HS-27A (cell line): ENCODE measurements at places on chromosomes 11 and 22.

GRCh38 chr11:126925321-126926093, 75.1 kb downstream of the KIRREL3 start:
- no peak for DNase-seq

DNA sequence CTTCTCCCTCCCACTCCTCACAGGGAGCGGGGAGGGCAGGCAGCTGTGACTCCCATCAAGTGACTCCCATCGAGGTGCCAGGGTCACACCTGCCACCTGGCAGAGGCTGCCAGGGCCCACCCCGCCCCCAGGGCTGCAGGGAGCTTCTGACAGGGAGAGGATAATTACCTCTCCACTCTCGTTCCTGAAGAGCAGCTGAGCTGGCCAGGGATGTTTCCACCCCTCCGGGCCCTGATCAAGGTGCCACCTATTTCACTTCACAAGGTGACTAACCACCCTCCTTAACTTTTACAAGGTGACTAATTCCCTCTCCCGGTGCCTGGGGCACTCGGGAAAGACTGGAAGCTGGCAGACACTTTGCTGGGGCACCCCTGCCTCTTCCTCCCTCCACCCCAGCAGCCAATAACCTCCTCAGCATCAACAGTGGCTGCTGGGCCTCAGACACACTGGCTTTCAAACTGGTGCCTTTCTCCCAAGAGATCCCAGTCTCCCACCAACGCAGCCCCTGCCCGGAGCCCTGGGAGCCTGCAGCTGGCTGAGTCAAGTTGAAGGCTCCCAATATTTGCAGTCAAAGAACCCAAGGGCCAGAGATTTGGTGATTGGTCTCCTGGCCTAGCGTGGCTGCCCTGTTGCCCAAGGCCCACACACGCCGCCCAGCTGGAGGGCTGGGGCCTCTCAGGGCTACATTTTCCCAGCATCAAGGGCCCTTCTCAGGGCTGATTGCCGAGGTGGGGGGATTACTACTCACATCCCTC, 22.0 kb upstream of the MYRF start:
- DNase-seq = no peak

DNA sequence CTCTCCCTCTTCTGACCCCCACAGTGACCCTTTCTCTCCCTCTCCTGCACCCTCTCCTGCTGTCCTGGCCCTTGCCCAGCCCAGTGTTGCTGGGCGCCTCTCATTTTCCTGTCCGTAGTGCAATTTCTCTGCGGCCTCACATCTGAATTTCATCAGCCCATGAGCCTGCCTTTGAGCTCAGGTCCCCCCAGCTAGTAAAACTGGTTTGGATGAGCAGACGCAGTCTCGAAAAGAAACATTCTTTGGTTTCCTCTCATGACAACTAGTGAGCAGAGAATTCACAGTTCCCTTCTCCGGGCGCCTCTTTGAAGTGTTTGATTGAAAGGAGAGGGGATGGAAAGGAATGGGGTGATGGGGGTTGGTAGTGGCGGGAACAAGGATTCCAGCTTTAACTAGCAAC, 126.0 kb upstream of the CADM1 start:
- no peak for DNase-seq

DNA sequence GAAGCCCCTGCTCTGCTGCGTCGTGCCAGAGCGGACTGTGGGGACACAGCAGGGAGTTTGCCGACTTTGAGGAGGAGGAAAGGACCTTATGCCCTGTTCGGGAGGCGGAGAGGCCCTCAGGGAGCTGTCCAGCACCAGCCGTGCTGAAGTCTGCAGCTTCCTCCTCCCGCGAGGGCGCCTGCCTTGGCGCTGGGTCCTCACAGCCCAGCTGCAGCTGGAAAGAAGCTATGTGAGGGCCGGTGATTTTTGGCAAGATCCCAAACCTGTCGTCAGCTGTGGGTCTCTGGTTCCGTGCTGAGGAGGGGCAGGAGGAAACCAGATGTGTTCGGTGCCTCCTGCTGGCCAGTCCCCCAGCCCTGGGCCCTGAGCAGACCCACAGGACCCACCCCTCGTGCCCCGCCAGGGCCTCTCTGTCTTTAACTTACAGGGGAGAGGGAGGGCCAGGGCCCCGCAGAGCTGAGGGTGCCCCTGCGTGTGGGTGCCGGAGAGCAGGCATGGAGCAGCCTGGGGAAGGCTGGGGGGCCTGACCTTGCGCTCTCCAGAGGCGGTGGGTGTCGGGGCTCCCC, 12.0 kb downstream of the BRSK2 start:
- DNase-seq = no peak

DNA sequence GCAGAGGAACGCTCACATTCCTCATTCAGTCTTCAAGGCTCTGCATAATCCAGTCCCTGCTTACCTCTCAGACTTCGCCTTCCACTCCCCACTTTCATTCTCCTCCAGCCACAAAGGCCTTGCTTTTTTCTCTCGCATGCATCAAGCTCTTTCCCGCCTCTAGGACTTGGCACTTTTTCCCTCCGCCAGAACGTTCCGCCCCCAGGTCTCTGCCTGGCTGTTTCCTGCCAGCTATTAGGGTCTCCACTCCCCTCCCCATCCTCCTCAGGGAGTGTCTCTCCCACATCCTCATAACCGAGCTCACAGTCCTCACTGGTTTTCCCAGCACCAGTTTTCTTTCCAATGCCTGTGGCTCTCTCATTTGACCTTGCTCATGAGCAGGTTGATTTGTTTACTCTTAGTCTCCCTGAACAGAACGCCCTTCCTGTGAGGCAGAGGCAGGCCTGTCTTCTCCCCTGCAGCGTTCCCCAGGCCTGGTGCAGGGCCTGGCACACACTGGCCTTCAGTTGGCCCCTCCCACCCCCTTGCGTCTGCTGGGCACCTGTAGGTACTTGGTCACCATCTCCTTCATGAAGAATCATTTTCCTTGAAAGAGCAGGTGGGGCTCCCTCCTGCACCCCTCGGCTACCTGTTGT, 75.2 kb downstream of the RTL6 start:
- DNase-seq = no peak

DNA sequence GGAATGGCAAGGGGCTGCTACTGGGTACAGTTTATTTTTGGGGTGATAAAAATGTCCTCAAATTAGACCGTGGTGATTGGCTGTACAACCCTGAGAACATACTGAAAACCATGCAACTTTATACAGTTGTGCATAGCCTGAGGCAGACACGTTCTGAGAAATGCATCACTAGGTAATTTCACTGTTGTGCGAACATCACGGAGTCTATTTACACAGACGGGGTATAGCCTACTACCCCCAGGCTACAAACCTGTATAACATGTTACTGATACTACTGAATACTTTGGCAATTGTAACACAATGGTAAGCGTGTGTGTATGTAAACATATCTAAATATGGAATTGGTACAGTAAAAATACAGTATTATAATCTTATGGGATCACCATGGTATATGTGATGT, 23.6 kb downstream of the NARS2 start:
- DNase-seq = no peak

DNA sequence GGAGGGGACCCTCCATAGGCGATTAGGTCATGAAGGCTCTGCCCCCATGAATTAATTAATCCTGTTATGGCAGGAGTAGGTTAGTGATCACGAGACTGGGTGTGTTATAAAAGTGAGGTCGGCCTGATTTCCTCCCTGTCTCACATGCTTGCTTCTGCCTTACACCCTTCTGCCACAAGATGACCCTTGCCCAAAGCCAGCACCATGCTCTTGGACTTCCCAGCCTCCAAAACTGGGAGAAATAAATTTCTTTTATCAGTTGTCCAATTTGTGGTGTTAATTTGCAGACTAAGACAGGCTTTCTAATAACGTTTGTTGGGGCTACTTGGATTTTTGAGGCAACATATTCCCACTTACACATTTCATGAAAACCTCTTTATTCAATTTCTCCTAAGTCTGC, 23.4 kb upstream of the ALDH3B2 start:
- no peak for DNase-seq

DNA sequence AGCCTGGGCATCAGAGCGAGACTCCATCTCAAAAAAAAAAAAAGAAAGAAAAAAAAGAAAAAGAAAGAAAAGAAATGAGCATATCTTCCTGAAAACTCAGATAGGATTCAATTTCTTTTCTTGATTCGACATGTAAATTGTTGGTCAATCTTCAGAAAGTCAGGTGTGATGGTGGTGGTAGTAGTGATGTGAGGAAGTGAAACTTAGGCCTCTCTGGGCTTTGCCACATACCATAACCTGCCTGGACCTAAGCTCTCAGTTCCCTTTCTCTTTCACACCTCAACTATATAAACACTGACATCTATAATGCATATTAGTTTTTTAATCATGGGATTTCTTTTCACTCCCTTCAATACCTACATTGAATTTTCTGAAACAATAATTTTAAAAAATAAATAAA, 98.0 kb upstream of the TBCEL start:
- no peak for DNase-seq
